ENCODE measurements at places on chromosomes 12 and 14.

GRCh38 chr12:79267580-79267979 is 403.0 kb downstream of the SYT1 start:
- no peak for DNase-seq

GRCh38 chr14:22579881-22580280 is 9.1 kb downstream of the DAD1 start:
- DNase-seq, result no peak

DNA sequence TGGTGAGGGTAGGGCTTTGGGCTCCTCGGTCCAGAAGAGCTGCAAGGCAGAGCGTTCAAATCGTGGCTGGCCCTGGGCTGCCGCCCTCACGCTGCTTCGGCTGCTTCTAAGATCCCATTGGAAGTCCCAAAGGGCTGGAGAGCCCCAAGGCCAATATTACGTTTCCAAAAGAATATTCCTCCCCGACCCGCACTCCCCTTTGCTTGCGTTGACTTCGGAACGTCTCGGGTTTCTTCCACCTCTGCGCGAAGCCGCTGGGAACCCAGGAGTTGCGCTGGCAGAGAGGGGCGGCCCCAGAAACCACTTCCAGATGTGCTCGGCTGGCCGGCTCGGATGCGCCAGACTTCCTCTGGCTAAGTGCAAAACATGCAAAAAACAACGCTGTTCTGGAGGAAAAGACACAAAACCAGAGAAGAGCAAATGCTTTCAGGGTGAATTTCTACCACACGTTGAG is at the start of gene GLT8D2:
Gene GLT8D2, minus strand, starts transcription at position 285 of the 454 bp plus-strand sequence. CDS start 30,539 bp downstream, outside the sequence.
- DNase-seq, result no peak

- no peak for DNase-seq
Observed at GRCh38 chr12:123608182-123608581, 6.3 kb downstream of the DDX55 start.

DNA sequence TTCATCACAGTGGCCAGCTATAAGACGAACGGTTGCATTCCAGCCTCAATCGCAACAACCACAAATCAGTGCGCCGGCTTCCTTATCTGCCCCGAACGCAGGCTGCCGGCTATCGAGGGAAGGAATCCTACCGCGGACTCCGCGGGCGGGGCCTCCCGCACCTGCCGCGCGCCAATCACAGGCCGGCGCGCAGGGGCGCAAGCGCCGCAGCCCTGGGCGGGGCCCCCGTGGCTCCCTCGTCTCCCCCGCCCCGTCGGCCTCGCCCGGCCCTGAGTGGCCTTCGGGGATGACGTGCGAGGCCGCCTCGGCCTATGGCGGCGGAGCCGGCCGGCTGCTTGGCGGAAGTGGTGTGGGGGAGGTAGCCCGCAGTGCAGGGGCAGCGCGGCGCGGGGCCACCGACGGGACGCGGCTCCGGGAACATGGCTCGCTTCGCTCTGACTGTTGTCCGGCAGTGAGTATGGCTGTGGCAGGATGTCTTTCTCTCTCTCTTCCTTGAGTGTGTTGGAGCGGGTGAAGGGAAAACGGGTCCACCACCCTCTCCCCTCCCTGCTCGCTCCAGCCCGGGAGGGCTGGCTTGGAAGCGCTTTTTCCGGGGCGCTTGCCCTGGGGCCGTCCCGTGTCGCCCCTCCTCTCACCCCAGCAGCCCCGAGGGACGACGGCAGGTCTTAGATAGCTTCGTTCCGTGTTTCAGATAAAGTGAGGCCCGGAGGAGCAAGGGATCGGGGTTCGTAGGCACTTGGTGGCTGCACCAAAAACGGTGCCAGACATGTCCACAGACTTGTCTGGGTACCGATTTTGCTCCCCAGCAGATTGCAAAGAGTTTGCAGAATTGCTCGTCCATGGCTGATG is at the start of gene TIGAR:
Gene TIGAR, plus strand, starts transcription at position 361 of the 849 bp plus-strand sequence. Its CDS starts 59 bp downstream, at position 420.
- DNase-seq, result peak; percentile 91

GRCh38 chr14:65927931-65928356 is 515.4 kb downstream of the FUT8 start:
- peak; percentile 84 for DNase-seq

DNA sequence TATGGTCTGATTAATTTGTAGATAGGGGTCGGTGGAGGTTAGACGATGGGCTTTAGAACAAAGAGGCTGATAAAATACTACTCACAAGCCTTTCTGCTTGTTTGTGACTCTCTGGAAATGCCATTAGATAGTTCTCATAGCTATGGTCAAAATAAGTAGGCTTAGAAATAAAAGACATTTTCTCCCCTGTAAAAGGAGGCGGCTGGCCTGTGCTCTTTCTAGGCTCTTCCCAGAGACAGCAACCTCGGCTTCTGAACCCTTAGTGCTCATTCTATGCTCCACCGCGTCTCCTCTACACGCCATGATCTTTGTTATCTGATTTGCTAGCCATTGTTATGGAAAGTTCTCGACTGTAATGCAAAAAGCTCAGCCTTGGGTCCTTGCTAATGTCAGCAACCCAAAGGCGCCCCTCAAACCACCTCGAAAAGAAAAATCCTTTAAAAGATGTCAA is 64.5 kb downstream of the CRADD start:
- DNase-seq, result no peak

DNA sequence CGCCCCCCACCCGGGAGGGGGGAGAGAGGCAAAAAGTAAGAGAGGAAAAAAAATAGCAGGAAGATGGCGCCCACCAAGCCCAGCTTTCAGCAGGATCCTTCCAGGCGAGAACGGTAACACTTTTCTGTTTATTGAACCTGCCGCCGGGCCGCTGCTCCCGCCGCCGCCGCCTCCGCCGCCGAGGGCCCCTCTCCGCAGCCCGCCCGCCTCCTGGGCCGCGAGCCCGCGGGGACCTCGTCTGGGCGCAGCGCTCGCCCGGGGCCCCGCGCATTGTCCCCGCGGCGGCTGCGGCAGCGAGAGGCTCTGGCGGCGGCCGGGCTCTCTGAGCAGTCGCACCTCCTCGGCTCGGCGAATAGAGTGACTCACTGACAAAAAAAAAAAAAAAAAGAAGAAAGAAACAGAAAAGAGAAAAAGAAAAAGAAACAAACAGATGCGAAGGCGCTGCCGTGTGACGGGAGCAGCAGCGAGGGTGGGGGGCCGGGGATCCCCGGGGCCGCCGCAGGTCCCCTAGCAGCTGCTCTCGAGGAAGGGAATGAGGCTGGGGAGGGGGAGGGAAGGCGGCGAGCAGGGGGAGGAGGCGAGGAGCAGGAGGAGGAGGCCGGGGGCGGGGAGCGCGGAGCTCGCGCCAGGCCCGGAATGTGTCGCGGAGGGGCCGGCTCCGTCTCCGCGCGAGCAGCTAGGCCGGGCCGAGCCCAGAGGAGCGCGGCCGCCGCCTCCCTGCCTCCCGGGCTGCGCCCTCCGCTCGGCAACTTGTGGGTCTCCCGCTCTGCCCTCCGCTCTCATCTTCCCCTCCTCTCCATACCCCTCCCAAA is 781 bp downstream of the NPAS3 start:
- DNase-seq, result peak; percentile 8

DNA sequence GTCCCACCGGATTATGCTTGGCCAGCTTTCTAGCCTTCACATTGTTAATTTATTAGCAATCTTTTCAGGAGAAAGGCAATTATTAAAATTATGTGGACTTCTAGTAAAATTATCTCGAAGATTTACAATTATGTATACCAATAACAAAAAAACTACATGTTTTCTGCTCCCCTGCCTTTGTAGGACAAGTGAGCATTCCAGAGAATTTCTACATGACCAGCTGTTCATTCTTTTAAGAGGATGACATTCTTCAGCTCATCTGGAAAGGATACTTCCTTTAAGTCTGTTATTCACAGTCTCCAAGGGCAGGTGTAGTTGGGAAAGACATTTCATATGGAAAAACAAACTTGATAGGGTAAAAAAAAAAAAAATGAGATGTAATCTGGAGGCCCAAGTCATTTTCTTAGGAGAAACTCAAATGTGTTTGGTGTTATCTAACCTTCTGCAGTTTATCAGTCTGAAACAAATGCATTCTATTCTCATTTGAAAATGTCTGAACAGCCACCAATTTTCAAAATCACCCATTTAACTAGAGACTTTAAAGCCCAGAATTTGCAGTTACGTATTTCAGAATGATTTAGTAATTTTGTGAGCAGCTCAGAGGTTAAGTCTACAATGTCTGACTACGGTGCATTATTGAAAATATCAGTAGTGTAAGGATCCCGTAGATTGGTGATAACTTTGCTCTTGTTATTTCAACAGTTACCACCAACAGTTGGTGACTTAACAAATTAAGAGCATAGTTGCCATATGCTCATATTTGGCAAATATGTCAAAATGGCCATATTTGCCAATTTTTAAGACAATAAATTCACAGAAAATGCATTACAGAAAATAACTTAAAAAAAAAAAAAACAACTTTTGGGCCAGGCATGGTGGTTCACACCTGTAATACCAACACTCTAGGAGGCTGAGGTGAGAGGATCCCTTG is 1.8 kb upstream of the PHLDA1 start:
- no peak for DNase-seq

DNA sequence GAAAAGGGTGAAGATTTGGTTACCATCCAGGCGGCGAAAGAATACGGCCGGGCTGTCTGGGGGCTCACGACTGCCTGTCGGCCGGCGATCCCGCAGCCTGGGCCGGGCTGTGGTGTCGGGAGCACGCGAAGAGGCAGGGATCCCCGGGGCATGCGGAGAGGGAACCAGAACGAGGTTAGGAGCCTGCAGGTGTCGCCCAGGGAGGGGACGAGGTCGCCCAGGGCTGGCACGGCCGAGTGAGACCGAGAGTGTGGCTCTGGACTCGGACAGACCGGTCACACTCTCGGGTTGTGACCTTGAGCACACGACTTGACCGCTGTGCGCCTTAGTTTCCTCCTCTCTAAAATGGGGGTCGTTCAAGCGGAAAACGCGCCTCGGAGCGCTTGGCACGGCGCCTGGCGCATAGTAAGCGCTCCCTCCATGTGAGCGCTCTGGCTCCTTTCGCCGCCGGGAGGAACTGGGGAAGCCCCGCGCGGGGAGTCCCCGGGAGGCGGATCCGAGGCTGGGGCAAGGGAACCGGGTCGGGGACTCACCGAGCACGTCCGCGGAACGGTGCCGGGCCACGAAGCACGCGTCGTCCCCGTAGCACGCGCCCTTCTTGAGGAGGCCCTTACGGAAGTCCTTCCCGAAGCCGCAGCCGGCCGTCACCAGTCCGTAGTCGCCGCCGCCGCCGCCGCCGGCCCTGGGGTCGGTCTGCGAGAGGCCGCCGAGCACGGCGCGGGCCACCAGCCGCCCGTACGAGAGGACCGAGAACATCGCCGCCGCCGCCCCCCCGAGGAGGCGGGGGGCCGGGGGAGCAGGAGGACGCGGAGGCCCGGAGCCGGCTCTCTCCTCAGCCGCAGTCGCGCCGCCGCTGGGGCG is 612 bp downstream of the PPTC7 start:
- DNase-seq, result peak; percentile 87

DNA sequence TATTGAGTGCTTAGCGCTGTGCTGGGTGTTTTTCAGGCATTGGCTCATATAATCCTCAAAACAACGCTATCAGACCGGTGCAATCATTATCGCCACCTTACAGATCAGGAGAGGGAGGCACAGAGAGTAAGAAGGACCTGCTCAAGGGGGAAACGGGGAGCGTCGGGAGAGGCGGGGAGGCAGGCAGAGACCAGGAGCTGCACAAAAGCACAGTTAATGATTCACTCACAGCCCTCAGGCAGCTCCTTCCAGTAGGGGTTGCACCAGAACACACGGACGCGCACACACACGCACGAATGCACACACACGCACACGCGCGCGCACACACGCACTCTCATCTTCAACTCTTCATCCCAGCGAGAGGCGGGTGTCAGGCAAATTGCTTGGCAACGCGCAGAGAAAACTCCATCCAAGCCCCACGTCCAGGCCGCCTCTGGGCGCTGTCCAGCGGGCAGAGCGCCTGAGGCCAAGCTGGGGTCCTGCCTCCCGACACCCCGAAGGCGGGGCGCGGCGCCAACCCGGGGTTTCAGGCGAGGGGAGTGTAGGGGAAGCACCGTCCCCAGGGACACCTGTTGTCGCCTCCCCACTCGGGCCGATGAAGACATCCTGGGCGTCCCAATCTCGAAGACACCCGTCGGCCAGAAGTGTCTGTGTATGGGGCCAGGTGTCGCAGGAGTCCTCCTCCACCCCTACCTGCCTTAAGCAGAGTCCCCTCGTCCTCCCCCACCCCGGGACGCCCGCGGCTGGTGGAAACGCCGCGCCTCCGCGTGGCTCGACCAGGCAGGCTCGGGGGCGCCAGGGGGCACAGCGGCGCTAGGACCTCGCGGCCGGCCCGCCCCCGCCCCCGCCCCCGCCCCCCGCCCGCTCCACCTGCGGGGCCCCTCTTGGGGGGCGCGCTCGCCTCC is 35.5 kb upstream of the STON2 start:
- peak; percentile 3 for DNase-seq

GRCh38 chr14:99158150-99158549 is 113.8 kb downstream of the BCL11B start:
- no peak for DNase-seq

GRCh38 chr12:120586206-120586605 is 5.0 kb upstream of the POP5 start:
- no peak for DNase-seq

DNA sequence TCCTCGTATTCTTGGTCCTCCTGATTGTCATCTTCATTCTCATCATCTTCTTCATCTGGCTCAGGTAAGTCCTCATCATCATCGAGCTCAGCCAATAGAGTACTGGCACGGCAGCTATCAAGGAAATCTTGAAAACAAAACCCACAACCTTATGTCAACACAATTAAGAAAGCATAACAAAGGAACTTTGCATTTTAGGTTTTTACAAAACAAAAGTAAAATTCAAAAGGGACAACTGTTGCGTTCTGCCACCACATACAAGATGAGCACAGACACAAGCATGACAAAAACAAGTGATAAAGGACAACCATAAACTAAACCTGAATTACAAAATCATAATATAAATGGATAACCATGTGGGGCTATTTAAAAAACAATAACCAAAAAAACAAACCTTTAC is 84.7 kb downstream of the HECTD1 start:
- DNase-seq, result no peak

DNA sequence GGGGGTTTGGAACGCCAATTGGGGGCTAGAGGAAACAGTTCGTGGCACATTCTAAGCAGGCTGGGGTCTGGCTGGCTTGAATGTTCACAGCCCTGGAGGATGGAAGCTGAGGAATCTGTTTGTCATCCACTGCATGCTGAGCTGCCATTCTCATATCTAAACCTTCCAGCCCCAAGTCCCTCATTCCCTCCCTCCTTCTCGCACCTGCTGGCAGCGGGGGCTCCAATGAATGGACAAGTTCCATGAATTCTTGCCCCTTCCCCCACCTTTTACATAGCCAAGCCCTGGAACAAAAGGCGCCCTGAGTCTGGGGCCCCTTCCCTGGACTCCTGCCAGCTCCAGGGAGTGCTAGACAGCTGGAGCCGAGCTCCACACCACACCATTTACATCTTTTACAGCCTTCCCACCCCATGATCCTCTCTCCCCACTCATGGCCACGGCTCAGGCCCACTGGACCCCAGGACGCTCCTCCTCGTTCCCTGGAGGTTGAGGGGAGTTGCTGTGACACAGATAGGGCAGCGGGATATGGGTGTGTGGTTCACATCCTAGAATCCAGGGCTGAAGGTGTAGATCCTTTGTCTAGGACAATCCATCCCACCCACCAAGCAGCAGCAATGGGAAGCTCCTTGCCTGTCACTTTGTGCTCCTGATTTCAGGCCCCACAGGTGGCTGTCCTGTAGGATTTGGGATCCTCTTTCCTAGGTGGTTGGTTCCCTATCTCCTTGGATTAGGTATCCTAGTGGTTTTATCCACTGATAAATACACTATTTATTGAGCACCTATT is 21.7 kb upstream of the VRTN start:
- no peak for DNase-seq

- no peak for DNase-seq
Observed at GRCh38 chr12:124115496-124115895, 142.5 kb downstream of the ZNF664 start.

All from CD4-positive, alpha-beta T cell treated with Interleukin-21 for 1 hour (primary cell).